ENCODE measurements at places on chromosomes 1 and 21.

DNA sequence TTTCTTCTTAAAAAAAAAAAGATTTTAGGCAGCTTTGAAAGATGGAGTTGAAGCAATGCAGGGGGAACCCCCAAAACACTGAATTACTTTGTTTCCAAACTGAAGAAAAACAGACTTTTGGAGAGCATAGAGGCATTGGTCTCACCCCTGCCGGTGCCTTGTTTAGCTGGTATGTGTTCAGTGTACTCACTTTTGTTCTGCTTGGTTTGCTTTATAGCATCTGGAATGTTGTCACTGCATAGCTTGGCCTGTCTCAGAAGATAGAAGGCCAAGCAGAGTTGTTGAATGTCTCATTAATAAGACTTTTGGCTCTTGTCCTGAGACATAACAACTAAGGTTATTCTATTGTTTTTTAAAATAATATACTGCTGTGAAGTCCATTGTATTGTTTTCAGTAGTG lies 6.9 kb downstream of the THRAP3 start:
- DNase-seq = no peak

- DNase-seq = no peak
Measured at GRCh38 chr1:205269711-205270110, 42.0 kb downstream of the TMCC2 start.

DNA sequence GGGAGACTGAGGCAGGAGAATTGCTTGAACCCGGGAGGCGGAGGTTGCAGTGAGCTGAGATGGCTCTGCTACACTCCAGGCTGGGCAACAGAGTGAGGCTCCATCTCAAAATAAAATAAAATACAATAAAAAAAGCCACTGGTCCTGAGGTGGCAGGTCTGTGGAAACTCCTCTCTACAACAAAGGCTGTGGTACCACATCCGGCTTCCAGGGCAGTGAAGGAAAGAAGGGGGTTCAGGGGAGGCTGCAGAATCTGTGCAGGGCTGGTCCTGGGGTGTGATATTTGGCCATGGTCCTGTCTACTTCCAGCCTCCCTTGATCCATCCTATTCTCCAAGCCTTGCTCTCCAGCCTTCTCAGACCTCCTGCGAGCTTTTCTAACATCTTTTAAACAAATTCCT lies 731 bp upstream of the ZNF683 start:
- DNase-seq = peak; percentile 33

GRCh38 chr1:162561037-162561615 lies 396 bp upstream of the UAP1 start:
- DNase-seq = peak; percentile 97

DNA sequence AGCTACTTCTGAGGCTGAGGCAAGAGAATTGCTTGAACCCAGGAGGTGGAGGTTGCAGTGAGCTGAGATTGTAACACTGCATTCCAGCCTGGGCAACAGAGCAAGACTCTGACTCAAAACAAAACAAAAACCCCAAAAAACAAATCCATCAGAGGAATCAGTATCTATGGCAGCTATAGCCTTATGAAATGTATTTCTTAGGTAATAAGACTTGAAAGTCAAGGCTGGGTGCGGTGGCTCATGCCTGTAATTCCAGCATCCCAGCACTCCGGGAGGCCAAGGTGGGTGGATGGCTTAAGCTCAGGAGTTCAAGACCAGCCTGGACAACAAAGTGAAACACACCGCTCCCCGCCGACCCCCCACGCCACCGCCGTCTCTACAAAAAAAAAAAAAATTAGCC lies 31.1 kb upstream of the EYA3 start:
- no peak for DNase-seq

DNA sequence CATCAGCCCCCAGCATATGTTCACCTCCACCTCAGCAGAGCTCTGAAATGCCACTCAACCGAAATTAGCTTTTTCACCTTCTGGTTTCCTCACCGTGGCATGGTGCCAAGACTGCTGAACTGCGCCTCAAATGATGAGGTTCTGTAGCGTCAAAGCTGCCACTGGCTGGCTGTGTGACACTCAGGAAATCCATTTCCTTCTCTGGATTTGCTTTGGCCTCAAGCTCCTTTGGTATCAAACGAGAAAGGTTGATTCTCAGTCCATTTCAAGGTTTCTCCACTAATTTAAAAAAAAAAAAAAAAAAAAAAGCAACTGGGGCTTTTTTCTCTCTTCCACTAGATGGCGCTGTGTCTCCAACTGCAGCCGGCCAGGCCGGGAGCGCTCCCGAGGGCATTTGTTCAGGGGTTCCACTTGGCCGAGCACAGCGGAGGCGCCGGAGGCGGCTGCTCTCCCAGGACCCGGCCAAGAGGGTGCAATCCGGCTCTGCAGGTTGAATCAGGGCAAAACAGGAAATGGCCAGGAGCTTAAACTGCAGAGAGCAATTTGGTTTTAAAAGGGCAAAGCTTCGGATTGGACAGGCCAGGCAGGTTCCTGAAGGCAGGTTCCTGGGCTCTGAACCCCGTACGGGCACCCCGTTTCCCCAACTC lies 26.5 kb upstream of the PLA2G2C start:
- peak; percentile 20 for DNase-seq

DNA sequence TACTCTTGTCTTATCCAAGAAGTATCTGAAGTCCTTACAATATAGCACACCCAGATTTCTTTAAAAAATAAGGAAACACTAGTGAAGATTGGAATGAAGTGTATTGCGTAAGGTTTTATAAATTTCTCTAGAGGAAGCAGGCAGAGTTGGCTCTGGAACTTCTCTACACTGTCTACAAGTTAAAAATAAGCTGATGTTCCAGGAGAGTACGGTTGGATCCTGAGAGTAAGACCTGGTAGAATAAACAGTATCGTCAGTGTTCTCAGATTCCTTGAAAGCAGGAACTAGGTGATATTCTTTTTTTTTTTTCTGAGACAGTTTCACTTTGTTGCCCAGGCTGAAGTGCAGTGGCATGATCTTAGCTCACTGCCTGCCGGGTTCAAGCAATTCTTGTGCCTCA lies 107.9 kb downstream of the USP25 start:
- DNase-seq = no peak

DNA sequence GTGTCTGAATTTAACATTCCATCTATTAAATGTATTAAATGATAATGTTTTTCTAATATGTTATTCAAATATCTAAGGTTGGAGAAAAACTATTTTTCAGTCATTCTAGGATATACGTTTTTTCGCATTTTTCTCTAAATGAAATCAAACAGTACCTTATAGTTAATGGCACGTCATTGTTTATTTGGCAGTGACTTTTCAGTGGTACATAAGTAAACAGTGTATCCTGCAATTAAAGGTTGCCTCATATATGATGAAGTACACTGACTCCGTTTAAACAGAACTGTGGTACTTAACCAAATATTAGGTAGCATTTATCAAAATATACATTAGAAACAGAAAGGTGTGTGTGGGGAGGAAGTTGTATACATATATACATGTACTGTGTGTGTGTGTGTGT lies 79.2 kb downstream of the EPS15 start:
- no peak for DNase-seq

GRCh38 chr1:3060127-3060526 lies 8.9 kb upstream of the PRDM16 start:
- DNase-seq = no peak

DNA sequence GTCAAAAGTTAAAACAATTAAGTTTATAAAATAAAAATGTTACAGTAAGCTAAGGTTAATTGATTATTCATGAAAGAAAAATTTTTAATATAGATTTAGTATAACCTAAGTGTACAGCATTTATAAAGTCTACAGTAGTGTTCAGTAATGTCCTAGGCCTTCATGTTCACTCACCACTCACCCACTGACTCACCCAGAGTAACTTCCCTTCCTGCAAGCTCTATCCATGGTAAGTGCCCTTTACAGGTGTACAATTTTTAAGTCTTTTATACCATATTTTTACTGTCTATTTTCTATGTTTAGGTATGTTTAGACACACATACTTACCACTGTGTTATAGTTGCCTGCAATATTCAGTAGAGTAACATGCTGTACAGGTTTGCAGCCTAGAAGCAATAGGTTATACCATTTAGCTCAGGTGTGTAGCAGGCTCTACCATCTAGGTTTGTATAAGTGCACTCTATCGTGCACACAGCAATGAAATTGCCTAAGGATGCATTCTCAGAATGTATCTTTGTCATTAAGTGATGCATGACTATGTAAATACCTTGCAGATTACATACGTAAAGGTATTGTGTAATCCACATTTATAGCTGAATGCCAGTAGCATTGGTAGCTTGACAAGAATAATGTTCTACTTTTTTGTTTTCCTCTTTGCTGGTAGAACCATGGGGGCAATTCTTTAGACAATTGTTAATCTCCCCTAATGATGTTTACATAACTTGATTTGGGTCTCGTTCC lies 35.7 kb upstream of the GPR88 start:
- no peak for DNase-seq

DNA sequence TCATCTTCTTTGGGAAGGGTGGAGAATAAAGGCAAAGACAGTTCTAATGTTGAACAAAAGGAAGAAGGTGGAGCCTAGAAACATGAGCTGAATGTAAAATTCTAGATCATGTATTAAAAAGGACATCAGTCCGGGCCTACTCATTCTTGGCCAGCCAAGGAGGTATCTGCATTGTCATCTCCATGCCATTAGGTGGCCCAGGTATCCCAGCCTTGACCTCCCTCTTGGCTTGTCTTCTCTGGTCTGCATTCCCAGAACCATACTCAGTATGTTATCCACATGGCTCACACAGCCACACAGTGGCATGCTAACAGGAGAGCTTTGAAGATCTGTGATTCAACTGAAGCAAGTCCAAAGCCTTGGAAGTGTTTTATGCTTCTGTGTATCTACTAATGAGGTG lies 369.8 kb upstream of the KAZN start:
- DNase-seq = no peak

DNA sequence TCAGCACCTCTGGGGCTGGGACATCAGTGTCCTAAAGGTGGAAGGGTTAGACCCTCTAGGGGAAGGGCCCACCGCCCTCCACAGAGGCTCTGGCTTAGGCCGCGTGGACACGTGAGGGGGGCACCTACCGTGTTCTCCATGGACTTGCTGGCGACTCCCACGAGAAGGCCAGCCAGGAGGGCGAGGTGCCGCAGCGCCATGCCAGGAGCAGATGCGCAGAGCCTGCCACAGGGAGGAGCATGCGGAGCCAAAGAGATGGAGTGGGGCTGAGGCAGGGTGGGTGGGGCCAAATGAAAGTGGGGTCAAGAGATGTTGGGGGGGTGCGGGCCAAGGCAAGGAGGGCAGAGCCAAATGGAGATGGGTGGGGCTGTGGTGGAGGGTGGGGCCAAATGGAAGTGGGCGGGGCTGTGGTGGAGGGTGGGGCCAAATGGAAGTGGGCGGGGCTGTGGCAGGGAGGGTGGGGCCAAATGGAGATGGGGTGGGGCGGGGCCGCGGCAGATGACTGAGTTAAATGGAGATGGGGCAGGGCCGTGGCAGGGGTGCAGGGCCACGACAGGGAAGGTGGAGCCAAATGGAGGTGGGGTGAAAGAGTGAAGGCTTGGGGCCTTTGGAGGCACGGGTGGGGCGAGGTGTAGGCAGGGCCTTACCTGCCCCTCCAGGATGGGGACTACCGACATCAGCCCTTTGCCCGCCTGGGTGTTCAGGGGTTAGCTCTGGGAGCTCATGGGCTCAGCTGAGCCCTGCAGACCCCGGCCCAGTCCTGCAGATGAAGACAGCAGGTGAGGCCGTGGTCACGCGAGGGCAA lies 17.4 kb upstream of the RNF223 start:
- DNase-seq = no peak

GRCh38 chr21:17925000-17925610 lies 105.9 kb upstream of the C21orf91 start:
- DNase-seq = peak; percentile 19

DNA sequence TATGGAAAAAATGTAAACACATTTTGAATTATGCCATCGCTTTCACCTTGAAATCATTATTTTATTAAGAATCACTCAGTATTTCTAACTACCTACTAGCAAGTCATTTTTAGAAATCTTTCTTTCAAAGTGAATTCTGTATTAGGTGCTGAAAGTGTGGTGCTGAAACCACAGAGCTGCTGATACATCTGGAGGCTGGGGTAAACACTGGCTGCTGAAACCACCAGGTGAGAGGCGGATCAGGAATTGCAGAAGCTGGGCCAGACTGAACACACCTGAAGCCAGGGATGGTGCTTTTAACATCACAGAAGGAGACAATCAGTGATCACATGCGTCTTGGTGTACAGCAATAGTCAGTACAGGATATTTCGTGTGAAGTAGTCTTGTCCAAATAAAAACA lies 42.2 kb upstream of the KCNE1 start:
- DNase-seq = no peak

GRCh38 chr1:117825414-117825813 lies 104.0 kb downstream of the GDAP2 start:
- DNase-seq = no peak

GRCh38 chr1:180053594-180054567 lies 99.3 kb downstream of the CEP350 start:
- DNase-seq = no peak

DNA sequence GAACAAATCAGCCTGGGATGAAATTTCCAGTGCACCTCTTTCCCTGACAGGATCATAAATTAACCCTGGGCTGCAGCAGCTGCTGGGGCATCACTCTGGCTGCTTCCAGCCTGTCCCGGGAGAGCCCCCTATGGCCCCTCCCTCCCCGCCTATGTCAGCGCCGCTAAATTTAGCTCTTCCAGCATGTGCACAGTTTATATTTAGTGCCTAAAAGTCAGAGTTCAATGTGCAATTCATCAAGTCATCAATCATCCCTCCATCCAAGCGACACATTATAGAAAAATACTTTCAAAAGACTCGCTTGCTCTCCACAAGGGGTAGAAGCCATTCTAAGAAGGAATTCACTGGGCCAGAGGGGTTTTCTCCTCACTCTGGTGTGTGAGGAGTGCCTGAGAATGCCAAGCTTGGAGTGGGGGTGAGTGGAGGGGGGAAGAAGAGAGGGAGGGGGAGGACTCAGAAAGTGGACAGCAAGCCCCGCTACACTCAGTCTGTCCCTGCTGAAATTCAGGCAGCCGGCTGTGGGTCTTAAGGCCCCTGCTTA lies 37.4 kb downstream of the XCL1 start:
- no peak for DNase-seq

DNA sequence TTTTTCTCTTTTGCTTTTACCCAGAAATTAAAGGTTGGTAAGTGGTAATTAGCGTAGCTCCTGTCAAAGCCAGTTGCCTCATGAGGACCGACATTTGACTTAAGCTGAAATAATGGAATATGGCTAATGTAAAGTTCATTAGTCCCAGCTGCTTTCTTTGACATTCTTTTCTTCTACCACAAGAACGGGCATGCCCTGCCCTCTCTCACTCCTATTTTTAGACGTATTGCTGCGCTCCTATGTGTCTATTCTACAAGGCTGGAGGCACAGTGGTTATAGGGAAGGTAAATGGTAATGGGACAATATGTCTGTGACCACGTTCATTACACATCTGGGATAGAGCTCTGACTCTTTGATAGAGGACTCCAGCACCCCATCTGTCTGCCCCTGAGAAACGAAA lies 6.8 kb downstream of the CORT start:
- no peak for DNase-seq

GRCh38 chr1:188517139-188517538 lies 1688.4 kb downstream of the PLA2G4A start:
- DNase-seq = no peak

DNA sequence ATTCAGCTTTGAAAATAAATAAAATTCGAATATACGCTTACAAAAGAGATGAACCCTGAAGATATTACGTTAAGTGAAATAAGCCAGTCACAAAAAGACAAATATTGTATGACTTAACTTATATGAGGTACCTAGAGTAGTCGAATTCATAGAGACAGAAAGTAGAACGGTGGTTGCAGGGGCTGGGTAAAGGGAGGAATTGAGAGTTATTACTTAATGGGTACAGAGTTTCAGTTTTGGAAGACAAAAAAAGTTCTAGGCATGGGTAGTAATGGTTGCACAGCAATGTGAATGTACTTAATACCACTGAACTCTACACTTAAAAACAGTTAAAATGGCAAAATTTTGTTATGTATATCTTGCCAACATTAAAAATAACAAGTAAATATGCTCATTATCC lies 48.6 kb upstream of the ZNHIT6 start:
- DNase-seq = no peak
